ENCODE measurements at places on chromosomes 16 and 17.

- no peak for DNase-seq
Measured at GRCh38 chr17:58911741-58912343, 156.2 kb downstream of the PPM1E start.

- DNase-seq: no peak
Measured at GRCh38 chr16:13587181-13587580, 332.8 kb upstream of the ERCC4 start.

DNA sequence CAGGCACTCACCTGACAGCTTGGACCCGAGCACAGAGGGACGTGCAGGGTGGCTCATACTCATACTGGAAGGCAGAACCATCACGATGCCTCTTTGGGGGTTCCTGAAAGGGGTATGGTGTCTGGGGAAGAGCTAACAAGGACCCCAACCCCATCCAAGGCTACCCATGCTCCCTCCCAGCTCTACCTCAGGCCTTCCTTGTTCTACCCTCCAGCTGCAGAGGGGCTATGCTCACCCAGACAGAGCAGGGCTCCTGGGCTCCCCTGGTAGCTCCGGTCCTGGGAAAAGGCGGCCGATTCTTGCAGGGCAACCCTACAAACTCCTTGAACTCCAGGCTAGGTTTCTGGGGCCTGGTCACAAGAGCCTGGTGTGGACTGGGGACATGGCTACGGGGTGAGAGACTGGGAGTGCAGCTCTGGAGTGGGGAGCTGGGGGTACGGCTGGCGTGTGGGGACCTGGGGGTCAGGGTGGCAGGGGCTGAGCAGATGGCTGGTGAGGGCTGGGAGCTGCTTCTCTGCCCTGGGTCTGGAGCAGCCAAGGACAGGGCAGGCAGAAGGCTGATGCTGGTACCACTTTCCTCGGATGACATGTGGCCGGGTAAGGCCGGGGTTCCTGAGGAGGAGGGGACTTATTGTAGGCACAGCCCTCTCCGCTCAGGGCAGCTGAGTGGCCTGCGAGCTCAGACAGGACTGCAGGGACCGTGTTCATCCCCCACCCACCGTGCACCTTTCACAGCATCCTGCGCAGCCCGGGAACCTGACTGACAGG lies 2.1 kb downstream of the ACD start:
- no peak for DNase-seq

DNA sequence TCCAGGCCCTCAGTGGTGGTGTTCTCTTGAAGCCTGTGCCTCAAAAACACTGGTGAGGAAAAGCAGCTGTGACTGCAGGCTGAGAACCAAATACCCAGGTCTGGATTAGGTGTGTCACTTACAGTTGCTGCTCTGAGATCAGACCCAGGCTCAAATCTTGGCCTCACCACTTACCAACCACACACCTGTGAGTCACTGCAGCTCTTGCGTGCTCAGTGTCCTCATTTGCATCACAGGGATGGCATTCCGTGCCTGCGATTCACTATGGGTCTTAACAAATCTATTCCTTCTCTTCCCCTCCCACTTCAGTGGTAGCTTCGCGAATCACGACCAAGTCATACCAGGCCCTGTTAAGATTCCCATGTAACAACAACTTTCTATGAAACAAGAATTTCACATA lies 233.4 kb upstream of the HSBP1 start:
- peak; percentile 44 for DNase-seq

DNA sequence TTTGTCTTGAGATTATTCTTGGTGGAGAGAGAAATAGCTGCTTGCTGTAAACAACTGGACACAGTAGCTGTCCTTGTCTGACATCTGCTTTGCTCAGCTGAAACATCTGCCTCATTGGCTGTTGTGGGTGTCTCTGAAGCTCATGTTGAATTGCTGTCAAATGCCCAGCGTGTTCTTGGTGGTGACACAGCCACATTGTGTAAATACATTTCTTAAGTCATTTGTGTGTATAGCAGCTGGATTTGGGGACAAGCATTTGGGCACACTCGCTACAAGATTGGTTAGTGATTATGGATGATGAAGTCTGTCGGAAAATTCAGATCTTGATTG lies 5.3 kb downstream of the FAM234A start:
- DNase-seq: no peak

DNA sequence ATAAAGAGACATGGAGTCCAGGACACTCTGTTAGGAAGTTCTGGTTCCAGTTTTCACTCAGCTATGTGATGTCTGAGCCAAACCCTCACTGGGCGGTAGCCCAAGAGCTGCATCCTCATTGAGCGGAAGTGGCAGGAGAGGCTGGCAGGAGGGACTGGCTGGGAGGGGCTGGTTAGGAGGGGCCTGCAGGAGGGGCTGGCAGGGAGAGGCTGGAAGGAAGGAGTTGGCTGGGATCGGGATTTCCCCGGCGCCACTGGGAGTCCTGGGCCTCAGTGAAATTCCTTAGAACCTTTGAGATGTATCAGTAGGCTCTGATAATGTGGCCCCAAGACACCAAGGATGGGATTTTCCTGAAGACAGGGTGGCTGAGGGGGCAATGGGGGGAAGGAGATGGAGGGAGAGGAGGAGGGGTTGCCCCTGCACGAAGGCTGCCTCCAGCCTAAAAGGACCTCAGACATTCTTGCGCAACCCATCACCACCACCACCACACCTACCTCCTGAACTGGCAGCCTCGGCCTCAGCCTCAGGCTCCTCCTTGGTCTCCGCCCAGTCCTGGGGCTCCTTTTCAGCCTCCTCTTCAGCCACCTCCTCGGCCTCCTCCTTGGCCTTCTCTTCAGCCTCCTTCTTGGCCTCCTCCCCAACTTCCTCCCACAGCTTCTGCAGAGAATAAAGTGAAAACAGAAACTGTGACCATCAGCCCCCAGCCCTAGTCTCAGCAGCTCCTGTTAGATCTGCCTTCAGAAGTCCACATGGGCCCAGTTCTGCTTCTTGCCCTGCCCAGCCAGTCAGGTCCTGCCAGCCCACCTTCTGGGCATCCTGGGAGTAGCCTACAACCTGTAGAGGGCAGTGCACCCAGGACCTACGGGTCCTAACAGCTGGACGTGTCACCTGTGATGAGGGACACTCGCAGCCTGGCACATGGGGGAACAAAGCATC lies 31.7 kb downstream of the CNGB1 start:
- DNase-seq: peak; percentile 50

- DNase-seq: no peak
Measured at GRCh38 chr17:12953156-12953555, 64.7 kb downstream of the ELAC2 start.

DNA sequence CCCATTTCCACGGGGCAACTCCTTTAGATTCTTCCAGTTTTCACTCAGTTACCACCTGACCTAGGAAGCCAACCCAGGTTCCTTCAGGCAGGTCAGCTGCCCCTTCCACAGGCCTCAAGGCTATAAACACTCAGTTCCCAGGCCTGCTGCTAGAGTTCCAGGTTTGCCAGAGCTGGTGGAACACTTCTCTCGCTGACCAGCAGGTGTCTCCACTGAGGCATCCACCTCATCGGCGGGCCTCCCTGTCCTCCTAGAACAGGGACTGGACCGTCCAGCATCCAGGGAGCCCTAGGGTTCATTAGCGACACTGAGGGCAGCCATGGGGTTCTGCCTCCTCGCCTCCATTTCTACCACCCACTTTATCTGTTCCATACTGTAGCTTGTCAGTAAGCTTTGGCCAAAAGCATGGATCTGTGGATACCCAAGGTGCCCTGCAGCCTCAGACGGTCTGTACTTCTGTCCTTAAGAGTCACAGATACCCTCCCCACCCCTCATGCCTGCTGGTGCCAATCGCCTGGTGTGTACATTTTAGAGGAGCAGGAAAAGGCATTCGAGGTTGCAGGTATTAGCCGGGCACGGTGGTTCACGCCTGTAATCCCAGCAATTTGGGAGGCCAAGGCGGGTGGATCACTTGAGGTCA lies 29.0 kb downstream of the PIMREG start:
- DNase-seq: no peak

DNA sequence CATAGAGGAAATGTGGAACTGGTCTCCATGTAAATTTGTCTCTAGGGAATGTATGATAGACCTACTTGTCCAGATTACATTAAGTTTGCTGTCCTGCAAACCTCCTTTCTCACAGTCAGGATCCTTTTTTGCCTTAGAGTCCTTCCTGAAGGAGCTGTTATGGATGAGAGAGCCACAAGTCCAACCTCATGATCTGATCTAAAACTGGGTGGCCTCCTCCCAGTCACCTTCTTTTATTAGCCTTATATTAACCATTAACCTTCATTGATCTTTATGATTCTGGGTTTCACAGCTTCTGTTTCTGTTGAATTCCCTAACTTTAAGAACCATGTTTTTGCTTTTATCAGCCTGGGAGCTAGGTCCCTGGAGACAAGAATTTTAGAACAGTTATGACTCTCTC lies 64.1 kb downstream of the NEUROD2 start:
- DNase-seq: no peak

GRCh38 chr16:85395207-85395912 lies 217.8 kb upstream of the GSE1 start:
- DNase-seq: peak; percentile 91

GRCh38 chr17:76599694-76600460 lies 14.2 kb upstream of the ST6GALNAC2 start:
- DNase-seq: no peak

DNA sequence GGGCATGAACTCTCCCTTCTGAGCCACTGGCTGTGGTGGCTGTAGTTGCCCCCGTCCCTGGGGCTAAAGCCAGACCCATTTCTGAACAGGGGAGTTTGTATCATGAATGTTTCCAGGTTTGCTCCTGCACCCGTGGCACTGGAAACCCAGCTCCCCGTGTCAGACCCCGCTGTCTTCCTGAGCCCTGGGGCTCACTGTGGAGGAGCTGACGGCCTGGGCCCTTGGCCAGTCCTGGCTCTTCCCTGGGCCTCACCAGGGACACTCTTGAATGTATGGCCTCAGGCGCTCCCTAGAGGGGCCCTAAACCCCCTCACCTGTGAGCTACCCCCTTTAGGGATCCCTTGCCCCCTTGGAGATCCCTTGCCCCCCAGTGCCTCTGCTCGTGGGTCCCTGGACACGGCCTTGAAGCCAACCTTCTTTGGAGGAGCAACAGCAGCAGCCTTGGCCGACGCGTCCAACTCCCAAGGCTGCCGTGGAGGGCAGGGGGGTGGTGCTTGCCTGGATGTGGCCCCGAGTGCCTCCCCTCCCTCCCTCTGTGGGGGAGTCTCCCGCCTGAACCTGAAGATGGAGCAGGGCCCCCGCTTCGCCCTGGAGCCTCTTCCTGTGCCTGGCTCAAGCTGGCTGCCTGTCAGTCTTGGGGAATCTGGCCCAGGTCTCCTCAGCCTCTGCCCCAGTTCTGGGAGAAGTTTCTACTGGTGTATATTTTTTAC lies 15.9 kb downstream of the CASKIN2 start:
- DNase-seq: no peak

GRCh38 chr16:67294938-67295361 lies 15.6 kb downstream of the PLEKHG4 start:
- DNase-seq: peak; percentile 65

DNA sequence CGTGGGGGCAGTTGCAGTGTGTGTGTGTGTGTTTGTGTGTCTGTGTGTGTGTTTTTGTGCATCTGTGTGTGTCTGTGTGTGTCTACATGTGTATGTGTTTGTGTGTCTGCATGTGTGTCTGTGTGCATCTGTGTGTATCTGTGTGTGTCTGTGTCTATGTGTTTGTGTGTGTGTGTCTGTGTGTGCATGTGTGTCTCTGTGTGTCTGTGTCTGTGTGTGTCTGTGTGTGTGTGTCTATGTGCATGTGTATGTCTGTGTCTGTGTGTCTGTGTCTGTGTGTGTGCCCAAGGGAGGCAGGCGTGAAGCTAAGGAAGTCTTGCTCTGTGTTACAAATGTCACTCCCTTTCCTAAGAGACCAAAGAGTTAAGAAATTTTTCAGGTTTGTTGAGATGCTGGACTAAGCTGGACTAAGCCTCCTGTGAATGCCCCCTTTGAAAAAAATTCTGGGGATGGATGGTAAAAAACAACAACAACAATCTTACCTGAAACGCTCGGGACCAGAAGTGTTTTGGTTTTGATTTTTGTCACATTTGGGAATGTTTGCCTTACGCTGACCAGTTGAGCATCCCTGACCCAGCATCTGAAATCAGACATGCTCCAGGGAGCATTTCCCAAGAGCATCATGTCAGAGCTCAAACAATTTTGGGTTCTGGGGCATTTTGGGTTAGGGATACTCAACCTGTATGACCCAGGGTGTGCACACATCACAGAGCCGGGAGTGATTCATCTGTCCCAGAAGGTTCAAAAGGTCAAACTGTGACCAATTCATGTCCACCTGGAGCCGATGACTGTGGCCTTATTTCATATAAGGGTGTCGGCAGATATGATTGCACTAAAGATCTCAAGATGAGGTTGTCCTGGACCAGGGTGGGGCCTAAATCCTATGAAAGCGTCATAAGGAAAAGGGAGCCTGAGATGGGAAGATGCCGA lies 48.6 kb upstream of the ZNF469 start:
- no peak for DNase-seq

- no peak for DNase-seq
Measured at GRCh38 chr16:75624921-75625334, 1.8 kb upstream of the ADAT1 start.
